Amygdala (tissue), 56 donors: ENCODE measurements at places on chromosomes 13 and 19.

DNA sequence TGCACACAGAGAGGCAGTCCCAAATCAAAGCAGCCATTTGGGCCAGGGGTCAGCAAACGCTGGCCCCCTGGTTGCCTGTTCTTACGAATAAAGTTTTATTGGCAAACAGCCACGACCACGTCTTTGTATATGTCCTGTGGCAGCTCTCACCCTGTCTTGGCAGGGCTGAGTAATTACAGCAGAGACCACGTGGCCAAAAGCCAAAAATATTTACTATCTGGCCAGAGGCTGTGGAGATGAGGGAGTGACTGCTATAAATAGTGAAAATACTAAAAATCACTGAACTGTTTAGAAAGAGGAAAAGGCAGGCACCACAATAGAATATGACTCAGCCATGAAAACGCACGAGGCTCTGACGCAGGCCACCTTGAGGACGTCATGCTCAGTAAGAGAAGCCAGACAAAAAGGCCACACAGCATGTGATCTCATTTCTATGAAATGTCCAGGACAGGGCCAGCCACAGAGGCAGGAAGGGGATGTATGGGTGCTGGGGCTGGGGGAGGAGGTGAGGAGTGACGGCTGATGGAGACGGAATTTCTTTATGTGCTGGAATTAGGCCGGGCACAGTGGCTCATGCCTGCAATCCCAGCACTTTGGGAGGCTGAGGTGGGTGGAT lies 29.4 kb downstream of the SMIM24 start:
- DNase-seq: no peak

GRCh38 chr13:63198071-63198470 lies 1782.4 kb upstream of the PCDH20 start:
- no peak for DNase-seq

DNA sequence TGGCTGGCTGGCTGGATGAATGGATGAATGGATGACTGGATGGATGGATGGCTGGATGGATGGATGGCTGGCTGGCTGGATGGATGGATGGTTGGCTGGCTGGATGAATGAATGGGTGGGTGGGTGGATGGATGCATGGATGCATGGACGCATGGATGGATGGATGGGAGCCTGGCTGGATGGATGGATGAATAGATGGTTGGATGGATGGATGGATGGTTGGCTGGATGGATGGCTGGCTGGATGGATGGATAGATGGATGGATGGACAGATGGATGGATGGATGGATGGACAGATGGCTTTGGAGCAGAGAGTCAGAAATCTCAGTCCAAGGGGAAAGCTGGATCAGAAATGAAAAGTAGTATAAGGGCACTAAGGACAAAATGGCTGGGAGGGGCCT lies 106.4 kb upstream of the SERP2 start:
- no peak for DNase-seq

DNA sequence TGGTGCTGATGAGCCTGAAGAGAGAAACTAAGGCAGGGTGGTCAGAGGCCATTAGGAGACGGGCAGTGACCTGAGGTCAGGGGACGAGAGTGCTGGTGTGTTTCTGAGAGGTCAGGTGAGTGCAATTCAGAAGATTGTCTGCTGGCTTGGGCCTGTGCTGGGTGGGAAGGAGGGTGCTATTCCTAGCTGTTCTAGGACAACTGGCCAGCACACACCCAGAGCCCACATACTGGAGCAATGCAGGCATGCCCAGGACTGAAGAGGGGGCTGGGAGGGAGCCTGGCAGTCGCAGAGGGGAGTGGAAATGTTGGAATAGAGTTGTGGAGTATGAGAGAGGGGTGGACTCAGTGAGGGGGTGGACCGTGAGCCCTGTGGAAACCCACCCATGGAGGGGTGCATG lies 16.5 kb downstream of the ARHGEF7 start:
- DNase-seq: no peak

GRCh38 chr13:29435125-29435911 lies 160.2 kb downstream of the SLC7A1 start:
- DNase-seq: no peak
